ENCODE measurements at places on chromosomes 12 and 14. TPM values are rescaled to one million over a fixed set of nuclear protein-coding genes. Genes with fewer than 3 reads are reported as not detected.

DNA sequence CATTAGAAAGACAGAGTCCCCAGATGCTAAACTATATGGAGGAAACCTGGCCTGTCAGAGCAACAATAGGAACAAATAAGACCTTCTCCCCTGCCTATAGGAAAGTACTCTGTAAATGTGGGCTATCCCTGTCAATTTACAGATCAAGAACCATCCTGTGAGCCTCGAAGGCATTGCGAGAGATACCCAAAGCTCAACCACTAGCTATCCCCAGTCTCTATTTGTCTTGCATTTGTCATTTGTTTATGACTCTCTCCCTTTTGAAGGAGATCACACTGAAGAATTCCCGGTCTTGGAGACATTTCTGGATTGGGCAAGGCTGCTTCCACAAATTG is 42.7 kb upstream of the DHRS4 start:
- DNase-seq: no peak

- DNase-seq: peak; percentile 90
Observed at GRCh38 chr12:109718390-109718789, 4.8 kb downstream of the FAM222A start.

DNA sequence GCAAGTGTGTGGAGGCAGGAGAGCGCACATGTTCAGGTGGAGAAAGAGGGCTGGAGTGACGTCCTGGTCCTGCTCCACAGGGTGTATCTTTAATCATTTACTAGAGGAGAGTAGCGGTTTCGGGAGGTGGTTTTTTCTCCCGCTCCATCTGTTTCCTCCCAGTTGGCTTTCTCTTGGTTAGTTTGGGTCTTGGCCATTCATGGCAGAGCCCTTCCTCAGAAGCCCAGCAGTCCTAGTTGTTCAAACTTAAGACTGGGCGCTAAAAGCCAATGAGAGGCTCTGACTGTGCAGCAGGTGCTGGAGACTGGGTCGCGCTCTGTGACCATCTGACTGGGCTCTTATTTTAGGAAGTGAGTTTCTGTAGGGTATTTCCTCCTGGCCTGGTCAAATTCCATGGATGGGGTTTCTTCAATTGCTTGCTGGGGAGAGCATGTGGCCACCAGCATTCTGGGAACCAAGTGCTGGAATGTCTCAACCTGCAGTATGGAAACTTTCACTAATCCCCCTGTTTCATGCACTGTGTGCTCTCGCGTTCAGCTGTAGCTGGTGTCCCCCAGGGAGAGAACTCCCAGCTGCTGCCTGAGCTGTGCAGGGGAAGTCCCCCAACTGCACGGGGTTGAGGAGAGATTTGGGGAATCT is 27.4 kb upstream of the TSPAN9 start:
- no peak for DNase-seq

- DNase-seq: no peak
Observed at GRCh38 chr14:77243853-77244252, 27.2 kb downstream of the NGB start.

GRCh38 chr14:54703724-54704123 is 136.8 kb downstream of the SAMD4A start:
- DNase-seq: no peak

DNA sequence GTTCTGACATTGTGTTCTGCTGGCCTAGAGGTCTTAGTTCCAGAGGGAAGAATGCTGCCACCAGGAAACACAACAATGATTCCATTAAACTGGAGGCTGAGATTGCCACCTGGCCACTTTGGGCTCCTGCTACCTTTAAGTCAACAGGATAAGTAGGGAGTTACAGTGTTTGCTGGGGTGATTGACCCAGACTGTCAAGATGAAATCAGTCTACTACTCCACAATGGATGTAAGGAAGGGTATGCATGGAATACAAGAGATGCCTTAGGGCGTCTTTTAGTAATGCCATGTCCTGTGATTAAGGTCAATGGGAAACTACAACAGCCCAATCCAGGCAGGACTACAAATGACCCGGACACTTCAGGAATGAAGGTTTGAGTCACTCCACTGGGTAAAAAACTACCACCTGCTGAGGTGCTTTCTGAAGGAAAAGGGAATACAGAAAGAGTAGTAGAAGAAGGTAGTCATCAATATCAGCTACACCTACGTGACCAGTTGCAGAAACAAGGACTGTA is 852.6 kb downstream of the LRFN5 start:
- no peak for DNase-seq

GRCh38 chr14:60164404-60164711 is 840 bp downstream of the DHRS7 start:
- no peak for DNase-seq

GRCh38 chr14:49396801-49397200 is 189.4 kb downstream of the RPS29 start:
- DNase-seq: no peak

DNA sequence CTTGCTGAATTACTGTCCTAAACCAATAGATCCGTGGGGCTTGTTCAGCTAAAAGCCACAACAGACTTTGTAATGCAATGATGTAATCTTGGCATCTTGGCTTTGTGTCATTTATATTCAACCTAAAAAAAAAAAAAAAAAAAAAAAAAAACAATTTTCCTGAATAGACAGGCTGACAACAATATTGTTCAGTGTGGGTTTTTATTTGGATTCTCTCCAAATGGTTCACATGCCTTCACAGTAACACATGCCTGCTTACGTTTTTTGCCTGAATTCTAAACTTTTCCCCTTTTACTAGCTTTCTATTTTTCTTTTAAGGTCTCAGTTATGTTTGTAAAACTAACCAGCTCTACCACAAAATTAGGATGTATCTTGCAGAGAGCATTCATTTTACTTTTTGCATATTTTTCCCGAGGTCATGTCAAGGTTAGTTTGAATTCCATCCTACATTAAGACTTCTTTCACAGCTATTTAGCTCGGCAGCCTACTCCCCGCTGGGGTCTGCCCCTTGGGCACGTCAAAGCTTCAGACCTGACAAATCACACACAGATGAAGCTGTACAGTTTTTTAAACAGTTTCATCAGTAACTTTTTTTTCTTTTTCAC is 213.7 kb upstream of the NPAS3 start:
- DNase-seq: peak; percentile 15

DNA sequence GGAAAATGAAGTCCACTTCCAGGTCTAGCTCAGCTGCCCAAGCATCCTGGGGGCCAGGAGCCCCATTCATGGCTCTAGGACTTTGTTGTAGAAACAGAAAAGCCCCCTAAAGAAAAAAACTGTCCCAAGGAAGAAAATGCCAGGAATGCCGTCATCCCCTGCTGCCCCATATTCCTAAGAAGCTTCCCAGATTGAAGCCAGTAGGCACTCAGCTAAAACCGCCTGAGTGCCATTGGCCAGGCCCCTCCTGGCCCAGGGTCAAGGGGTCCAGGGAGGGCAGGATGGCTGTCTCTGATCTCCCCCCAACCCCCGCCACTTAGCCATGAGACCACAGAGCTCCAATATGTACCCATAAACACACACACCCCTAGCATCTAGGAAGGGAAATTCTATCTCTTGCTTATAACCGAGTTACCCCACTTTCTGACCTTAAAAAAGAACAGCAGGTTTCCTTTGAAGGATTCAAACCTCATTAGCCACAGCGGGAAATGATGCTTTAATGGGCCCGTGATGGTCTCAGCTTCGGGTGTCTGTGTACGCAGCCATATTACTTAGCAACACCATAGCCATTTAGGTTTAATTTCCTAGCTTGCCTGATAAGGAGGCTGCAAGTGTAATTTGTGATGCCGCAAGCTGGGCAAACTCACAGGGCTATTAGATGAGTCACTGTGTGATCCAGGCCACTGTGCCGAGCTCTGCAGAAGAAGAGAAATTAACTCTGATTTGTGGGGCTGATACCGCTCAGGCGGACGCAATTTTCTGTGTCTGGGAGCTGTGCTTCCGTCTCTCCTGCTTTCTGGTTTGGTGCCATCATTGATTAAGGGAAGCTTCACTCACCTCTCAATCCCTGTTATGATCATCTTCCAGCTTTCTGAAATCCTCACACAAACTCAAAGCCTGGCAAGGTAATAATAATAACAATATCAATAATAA is 84.2 kb downstream of the GCH1 start:
- DNase-seq: no peak

GRCh38 chr12:8031872-8032241 is 659 bp upstream of the FOXJ2 start:
- no peak for DNase-seq

DNA sequence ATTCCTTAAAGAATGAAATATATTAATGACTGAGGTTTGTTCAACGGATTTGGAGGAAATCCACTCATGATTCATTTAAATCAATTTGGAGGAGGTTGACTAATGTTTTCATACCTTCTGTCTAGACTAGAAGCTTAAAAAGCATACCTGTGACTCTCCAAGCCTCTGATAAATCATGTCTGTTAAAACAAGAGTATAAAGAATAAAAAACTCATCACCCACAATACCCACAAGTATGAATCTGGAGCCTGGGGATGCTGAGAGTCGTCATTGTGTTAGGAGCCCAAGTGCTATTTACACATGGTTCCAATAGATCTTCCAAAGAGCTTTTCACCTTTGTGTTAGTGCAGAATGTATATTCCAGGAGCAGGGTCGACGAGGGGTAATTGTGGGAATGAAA is 86.8 kb upstream of the ADAMTS20 start:
- DNase-seq: no peak

GRCh38 chr14:106691601-106692291 is 1165.4 kb downstream of the TMEM121 start:
- peak; percentile 14 for DNase-seq

- no peak for DNase-seq
Observed at GRCh38 chr12:49824895-49825294, 3.3 kb downstream of the NCKAP5L start.

DNA sequence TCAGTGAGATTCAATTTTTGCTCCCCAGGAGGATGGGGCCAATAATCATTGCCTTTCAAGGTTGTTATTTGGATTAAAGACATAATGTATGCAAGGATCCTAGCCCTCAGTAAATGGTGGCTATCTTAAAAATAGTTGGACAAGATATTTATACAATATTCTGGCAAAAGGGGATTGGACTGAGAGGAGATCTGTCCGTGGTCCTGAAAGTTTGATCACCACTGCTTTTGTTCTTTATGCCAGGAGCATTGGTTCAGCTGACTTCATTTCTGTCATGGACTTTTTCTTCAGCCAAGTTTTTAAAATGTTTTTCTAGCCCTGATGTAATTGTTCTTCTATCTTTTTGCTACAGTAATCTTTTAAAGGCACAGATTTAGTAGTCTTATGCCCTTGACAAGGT is 70.2 kb upstream of the TCL1A start:
- DNase-seq: peak; percentile 76

DNA sequence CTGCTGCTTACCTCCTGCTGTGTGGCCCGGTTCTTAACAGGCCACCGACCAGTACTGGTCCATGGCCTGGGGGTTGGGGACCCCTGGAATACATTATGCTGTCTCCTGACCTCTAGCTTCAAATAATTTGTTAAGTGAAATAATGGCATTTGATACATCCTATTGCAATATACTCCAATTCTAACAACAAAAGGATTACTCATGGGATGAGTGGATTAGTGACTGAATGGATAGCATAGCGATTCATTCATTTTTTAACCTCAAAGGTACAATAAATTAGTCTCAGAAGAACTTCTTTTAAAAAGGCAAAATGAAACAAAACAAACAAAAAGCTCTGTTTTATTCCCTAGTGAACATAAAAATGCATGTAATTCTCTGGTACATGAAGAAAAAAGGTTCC is 147.9 kb upstream of the PKP2 start:
- DNase-seq: no peak

- DNase-seq: no peak
Observed at GRCh38 chr12:109642506-109643132, 69.0 kb downstream of the MVK start.

- peak; percentile 87 for DNase-seq
Observed at GRCh38 chr12:94263905-94264561, 115.7 kb downstream of the PLXNC1 start.

- peak; percentile 25 for DNase-seq
Observed at GRCh38 chr12:97560350-97560749, 97.7 kb downstream of the RMST start.

GRCh38 chr12:54082397-54082892 is 28.8 kb downstream of the HOXC4 start:
- DNase-seq: peak; percentile 46

- DNase-seq: no peak
Observed at GRCh38 chr12:75162845-75163244, 46.8 kb downstream of the KCNC2 start.

- DNase-seq: no peak
Observed at GRCh38 chr12:5379749-5380496, 52.0 kb upstream of the NTF3 start.

GRCh38 chr14:50062438-50063085 is 53.8 kb downstream of the VCPKMT start:
- DNase-seq: peak; percentile 59

GRCh38 chr12:124938587-124938986 is 24.1 kb upstream of the UBC start:
- no peak for DNase-seq

Gene ARHGAP9
- 4.6 TPM for total RNA-seq

Gene GAS2L3
- total RNA-seq: 13.5 TPM

Gene FZD10
- 0.35 TPM for total RNA-seq

Gene POTEG
- total RNA-seq: not detected

Gene TAS2R50
- total RNA-seq: 5.7 TPM

Gene PDE3A
- 9.2 TPM for total RNA-seq

Gene C14orf132
- total RNA-seq: 16.2 TPM

Gene HOXC12
- total RNA-seq: not detected

Gene IKBIP
- total RNA-seq: 15.4 TPM

Measured in GM23338 (cell line).